Activated effector memory CD4-positive, alpha-beta T cell treated with Interleukin-2 at 50 U/mL for 16 hours (primary cell): ENCODE measurements at places on chromosomes 6 and 20.
A peak's percentile ranks its signal among the peaks of the same experiment; 100 is the strongest.

GRCh38 chr20:11144114-11144950, 470.5 kb upstream of the JAG1 start:
- DNase-seq = no peak

DNA sequence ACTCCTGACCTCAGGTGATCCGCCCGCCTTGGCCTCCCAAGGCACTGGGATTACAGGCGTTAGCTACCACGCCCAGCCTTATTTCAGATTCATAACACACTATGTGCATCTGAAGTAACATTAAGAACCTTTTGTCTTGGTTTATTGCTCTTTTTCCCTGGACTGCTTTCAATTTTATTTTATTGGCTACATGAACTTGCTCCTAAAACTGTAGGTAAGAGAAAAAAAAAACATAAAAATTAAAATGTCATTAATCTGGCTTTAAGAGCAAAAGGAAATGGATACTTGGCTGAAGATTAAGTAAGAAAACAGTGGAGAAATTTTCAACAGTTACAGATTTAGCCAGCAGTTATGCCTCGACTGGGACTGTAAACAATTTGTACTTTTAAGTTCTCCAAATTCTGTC, 62.5 kb downstream of the GJA1 start:
- DNase-seq = no peak

- no peak for DNase-seq
Observed at GRCh38 chr20:34363465-34364222, 571 bp downstream of the ITCH start.

GRCh38 chr20:36121981-36122930, 32.3 kb upstream of the EPB41L1 start:
- DNase-seq = no peak

DNA sequence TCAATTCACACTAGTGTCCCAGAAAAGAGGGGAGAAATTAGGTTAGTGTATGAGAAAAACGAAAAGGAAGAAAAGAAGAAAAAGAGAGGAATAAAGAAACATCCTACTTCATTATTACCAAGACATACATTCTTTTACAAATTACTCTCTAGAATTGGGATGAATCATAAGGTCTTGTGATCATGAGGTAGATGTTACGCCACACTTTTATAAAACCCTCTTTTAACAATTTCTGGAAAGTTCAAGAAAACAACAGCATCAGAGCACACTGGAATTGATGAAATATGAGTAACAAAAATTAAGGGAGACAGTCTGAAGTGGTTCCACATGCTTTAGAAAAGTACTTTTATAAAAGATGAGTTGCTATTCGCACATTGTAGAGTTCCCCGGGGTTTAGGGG, 32.6 kb upstream of the NRSN1 start:
- no peak for DNase-seq

- DNase-seq = no peak
Observed at GRCh38 chr6:105596284-105596755, 193.4 kb upstream of the PREP start.

- DNase-seq = no peak
Observed at GRCh38 chr6:133805876-133806275, 83.0 kb upstream of the TCF21 start.

DNA sequence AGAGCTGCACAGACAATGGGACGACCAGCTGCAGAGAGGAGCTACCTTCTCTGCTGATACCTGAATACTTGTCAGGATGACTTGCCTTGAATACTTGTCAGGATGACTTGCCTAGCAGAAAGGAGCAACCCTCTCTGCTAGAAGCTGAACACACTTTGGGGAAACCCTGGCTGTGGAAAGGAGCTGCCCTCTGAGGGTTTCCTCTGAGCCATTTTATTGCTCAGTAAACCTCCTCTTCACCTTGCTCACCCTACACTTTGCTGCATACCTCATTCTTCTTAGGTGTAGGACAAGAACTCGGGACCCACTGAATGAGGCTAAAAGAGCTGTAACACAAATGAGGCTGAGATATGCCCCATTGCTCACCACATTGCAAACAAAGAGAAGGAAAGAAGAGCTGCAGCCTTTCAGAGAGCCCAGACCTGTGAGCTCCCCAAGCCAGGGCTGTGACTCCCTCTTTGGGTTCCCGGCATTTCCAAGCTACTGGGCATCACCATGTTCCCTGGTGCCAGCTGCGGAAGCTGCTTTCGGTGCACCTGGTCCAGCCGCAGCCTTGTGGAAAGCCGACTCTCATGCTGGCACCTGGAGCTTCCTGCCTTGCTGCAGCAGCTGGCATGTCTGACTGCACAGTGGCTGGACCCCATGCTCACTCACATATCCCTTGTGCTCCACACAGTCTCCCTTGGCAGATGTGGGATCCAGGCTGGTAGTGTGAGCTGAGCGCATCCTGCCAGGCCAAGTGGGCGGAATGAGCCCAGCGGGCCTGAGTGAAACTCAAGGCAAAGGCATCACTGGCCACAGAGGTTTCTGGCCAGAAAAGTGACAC, 106.7 kb upstream of the AHI1 start:
- no peak for DNase-seq

- no peak for DNase-seq
Observed at GRCh38 chr20:1332749-1333300, 3.9 kb upstream of the SDCBP2 start.

- no peak for DNase-seq
Observed at GRCh38 chr6:88168362-88168761, 2.2 kb upstream of the CNR1 start.

DNA sequence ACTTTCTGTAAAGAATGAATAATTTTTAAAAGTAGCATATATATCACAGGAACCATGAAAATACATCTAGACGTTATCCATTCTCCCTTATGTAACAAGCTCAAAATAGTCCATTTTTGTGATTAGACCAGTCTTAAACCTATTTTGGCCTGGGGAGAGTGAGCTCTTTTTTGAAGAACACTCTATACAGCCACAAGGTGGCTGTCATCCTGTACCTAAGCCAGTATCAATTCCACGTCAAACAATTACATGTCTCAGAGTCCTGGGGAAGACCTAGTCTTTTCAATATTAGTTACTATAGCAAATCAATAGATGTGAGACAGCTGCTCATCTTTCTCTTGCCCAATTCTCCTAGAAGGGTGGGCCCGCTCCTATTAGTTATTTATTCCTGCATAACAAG, 28.4 kb downstream of the FBXO5 start:
- no peak for DNase-seq

DNA sequence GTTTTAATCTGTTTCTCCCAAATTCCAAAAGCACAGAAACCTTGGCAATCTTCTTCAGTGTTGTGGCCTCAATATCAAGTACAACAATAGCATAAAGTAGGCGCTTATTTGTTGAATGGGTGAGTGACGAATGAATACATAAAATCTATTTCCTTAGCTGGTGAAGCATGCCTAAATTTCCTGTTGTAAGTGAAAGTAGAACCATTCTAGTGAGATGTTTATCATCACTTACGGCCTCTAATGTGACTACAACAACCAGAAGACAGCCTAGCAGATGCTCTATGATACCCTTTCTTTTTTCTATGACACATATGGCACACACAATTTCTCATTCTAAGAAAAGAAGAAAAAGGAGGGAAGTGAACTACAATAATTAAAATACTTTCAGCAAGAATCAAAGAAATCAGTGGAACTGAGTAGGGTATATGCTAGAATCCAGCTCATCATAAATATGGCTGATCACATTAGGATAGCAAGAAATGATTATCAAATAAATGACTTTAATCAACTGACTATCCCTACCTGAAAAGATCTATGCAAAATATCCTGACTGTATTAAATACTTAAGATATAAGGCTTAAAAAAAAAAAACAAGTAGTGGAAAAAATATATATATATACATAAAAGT, 67.4 kb downstream of the BTBD9 start:
- no peak for DNase-seq

GRCh38 chr6:26398555-26398954, 3.5 kb upstream of the BTN3A1 start:
- no peak for DNase-seq

GRCh38 chr6:126199466-126199865, 140.4 kb upstream of the CENPW start:
- no peak for DNase-seq

DNA sequence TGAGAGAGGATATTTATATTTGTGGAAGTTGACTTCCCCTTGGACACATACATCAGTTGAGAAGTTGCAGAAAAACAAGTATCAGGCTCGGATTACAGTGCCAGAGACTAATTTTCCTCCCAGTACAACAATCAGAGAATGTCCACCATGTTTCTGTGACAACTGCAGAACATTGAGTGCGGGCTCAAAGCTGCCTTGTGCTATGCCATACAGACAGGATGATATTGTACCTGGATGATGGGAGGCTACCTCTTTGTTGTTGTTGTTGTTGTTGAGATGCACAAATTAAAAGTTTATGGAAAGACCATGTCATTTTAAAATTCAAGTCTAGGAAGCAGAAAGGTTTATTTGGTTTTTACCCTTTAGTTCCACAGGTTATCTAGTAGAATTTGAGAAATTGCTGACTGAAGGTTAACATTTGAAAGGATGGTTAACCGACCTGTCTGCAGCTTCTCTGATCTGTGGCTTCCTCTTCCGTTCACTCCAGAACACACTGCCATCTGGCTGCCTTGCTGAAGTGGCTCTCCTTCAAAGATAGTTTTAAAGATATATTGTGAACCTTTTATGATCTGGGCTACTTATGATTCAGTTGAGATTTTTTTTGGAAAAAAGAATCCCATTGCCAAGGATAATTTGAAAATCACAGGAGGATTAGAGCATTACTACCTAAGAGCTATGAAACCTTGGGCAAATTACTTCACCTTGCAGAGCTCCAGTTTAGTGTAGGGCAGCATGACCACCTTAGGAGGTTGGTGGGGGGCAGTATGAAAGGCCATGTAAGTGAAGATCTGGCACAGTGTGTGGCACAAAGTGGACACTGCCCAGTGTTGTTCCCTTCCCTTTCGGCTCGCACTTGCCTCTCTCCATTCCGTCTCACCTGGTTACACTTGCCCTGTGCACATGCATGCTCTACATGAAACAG, 15.9 kb downstream of the TMEM200A start:
- DNase-seq = peak; percentile 19

DNA sequence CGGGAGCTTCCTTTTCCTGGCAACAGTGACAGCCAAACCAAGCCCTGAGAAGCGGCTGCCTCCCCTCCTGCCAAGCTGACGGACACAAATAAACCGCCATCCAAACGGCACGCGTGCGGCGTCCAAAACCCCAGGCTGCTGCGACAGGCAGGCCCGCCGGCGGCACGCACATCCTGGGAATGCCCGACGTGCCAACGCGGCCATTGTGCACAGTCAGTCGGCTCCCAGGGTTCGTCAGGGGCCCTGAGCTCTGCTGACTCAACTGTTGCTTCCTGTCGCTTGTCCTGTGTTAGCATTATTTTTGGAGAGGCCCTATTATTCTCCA, 6.8 kb downstream of the JAG1 start:
- no peak for DNase-seq

DNA sequence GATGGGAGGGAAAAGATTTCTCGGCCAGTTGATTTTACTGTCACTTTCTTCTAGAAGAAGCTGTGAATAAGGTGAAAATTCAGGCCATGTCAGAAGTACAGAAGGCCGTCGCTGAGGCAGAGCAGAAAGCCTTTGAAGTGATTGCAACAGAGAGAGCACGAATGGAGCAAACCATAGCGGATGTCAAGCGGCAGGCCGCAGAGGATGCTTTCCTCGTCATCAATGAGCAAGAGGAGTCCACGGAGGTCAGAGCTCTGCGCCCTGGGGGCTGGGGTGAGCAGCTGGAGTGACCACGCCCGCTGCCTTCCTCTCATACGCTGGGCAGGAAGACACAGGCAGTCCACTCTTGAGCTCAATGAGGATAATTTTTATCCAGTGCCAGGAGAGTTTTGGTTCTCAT, 21.8 kb upstream of the C20orf144 start:
- no peak for DNase-seq

DNA sequence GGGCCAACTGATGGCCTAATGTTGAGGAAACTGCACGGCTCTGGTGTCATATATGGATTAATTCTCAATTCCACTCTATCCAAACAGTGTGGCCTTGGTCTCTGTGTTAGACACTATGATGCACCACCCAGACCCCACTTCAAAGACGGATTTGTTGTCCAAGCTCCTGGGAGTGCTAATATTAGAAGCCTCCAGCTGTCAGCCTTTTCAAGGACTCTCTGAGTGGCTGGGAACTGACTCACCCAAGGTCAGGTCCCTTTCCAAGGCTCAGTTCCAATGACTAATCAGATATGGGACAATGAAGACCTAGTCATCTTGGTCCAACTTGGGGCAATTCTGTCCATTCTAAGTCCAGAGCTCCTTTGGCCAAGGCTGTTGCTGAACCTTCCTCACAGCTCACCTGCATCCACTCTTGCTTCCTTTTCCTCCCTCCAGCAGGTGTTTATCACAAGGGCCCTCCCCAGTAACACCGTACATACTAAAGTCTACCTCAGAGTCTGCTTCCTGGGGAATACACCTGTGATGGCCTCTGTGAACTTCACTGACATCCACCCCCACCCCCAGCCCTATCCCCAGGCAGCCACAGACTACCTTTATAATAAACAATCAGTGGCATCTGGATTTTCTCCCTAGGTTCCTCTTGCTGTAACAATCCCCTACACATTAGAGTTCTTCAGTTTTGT, 7.2 kb upstream of the IL20RA start:
- no peak for DNase-seq

DNA sequence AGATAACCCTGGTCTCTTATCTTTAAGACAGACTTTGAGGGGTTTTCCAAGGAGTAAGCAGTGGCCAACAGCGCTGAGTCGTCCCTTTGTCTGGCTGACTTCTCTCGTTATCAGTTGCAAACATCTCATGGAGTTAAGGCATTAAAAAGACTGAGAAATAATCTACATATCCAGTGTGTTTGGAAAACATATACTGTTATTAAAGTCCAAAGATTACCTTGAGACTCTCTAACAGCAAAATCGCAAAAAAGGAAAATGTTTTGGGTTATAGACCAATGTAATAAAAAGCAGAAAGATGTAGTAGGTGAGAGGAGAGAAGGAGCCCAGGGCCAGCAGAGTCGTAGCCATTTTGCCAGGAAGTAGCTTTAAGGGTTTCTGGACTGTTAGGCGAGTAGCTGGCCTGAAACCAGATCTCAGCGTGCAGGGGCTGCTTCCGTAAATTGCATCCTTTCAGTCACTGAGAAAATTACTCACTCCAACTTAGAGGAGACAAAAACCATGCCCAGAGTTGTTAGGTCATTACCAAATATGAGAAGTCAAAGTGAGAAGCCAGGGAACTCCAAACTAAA, 24.6 kb downstream of the MYLK4 start:
- DNase-seq = no peak

- no peak for DNase-seq
Observed at GRCh38 chr6:170347091-170347490, 40.5 kb downstream of the FAM120B start.

GRCh38 chr6:113610377-113610988, 246.7 kb upstream of the MARCKS start:
- DNase-seq = no peak

GRCh38 chr20:33842346-33842745, 31.2 kb downstream of the CHMP4B start:
- no peak for DNase-seq
